Large intestine (tissue), 12 donors: ENCODE measurements at places on chromosomes 7 and 10. TPM values are rescaled to one million over a fixed set of nuclear protein-coding genes. Genes with fewer than 3 reads are reported as not detected.

- H3K36me3 ChIP-seq = no peaks in the 10 kb centered on the region
- no peaks in the 10 kb centered on the region for H3K27me3 ChIP-seq
- no peak for DNase-seq
- H3K4me1 ChIP-seq = peaks cover 20% of the 10 kb centered on the region
- no peak overlapping the region for H3K27ac ChIP-seq
- H3K4me3 ChIP-seq = no peak overlapping the region
Measured at GRCh38 chr7:47669901-47670384, 88.0 kb upstream of the TNS3 start.

GRCh38 chr7:45015313-45015712 is 15.3 kb downstream of the CCM2 start:
- no peak for DNase-seq
- no peak overlapping the region for H3K27ac ChIP-seq
- no peaks in the 10 kb centered on the region for H3K4me1 ChIP-seq
- peaks cover 3% of the 10 kb centered on the region for H3K36me3 ChIP-seq

DNA sequence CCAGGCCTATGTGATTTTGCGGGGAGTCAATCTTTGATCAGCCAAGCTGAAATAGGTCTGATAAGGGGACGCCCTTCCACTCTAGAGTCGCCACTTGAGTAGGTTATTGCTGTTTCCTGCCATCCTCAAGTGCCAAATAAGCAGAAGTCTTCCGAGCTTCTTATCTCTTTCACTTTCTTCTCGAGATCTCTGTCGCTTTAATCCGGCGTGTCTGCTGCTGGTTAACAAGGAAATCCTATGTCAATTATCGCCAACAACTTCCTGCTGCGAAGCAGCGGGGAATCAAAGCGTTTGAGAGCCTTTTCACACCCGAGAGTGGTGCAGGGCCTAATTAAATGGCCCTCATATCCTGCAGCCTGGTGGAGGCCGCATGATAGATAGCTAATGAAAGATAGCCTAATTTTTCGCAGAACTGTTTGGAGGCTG is 215.9 kb downstream of the RAB11FIP2 start:
- H3K4me3 ChIP-seq = no peak overlapping the region
- H3K4me1 ChIP-seq = no peaks in the 10 kb centered on the region
- H3K36me3 ChIP-seq = no peaks in the 10 kb centered on the region
- peak; percentile 19 for DNase-seq
- no peaks in the 10 kb centered on the region for H3K27me3 ChIP-seq

- H3K4me1 ChIP-seq = no peaks in the 10 kb centered on the region
- H3K36me3 ChIP-seq = no peaks in the 10 kb centered on the region
- peaks cover 71% of the 10 kb centered on the region for H3K27me3 ChIP-seq
- DNase-seq = no peak
- H3K4me3 ChIP-seq = peak overlapping the region; percentile 26
Measured at GRCh38 chr7:50304911-50305582, 531 bp downstream of the IKZF1 start.

GRCh38 chr10:14481752-14482151 is 151.0 kb upstream of the FRMD4A start:
- H3K4me1 ChIP-seq = no peaks in the 10 kb centered on the region
- DNase-seq = no peak
- peaks cover 2% of the 10 kb centered on the region for H3K27me3 ChIP-seq
- no peak overlapping the region for H3K4me3 ChIP-seq
- no peak overlapping the region for H3K27ac ChIP-seq
- no peaks in the 10 kb centered on the region for H3K36me3 ChIP-seq

DNA sequence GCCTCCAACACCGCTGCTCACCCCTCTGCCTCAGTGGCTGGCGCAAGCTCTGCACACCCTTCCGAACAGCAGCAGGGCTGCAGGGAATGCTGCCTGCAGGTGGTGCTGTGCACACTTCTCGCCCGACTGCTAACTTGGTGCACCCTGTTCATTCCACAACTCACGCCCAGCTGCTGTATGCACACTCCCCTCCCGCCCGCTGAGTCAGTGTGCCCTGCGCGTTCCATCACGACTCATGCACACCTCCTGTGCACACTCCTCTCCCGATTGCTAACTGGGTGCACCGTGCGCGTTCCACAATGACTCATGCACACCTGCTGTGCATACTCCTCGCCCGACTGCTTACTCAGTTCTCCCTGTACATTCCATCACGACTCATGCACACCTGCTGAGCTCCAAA is 21.5 kb downstream of the ADARB2 start:
- H3K27me3 ChIP-seq = peaks cover 2% of the 10 kb centered on the region
- H3K4me3 ChIP-seq = no peak overlapping the region
- peak; percentile 7 for DNase-seq
- H3K4me1 ChIP-seq = no peaks in the 10 kb centered on the region

GRCh38 chr7:120394595-120394994 is 121.6 kb downstream of the KCND2 start:
- no peaks in the 10 kb centered on the region for H3K27me3 ChIP-seq
- H3K36me3 ChIP-seq = no peaks in the 10 kb centered on the region
- H3K4me1 ChIP-seq = no peaks in the 10 kb centered on the region
- no peak overlapping the region for H3K27ac ChIP-seq

DNA sequence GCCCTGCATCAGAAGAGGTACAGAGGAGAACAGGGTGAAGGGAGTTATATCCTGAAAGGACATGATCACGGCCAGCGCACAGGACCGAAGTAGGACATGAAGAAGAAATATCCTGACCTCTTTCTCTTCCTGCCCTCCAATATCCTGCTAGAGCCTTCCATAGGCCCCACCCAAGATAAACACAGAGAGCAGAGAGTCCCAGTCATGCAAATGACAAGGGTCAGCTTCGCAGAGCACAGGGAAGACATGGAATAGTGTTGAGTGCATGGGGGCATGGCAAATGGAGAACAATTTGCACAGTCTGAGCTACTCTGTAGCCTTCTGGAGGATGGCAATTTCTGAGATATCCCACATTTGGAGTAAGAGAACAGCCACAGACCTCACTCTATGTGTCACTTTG is 371.4 kb downstream of the GRM8 start:
- no peaks in the 10 kb centered on the region for H3K36me3 ChIP-seq
- DNase-seq = no peak
- H3K4me1 ChIP-seq = no peaks in the 10 kb centered on the region
- H3K4me3 ChIP-seq = no peak overlapping the region
- H3K27me3 ChIP-seq = no peaks in the 10 kb centered on the region
- H3K27ac ChIP-seq = no peak overlapping the region

GRCh38 chr7:27614095-27614494 is 48.6 kb downstream of the HIBADH start:
- no peaks in the 10 kb centered on the region for H3K4me1 ChIP-seq
- H3K4me3 ChIP-seq = no peak overlapping the region
- H3K27me3 ChIP-seq = no peaks in the 10 kb centered on the region
- peaks cover 21% of the 10 kb centered on the region for H3K36me3 ChIP-seq
- H3K27ac ChIP-seq = no peak overlapping the region

GRCh38 chr7:34569975-34570699 is 87.9 kb upstream of the NPSR1 start:
- H3K27me3 ChIP-seq = no peaks in the 10 kb centered on the region
- no peak for DNase-seq
- no peak overlapping the region for H3K4me3 ChIP-seq
- no peak overlapping the region for H3K27ac ChIP-seq
- no peaks in the 10 kb centered on the region for H3K4me1 ChIP-seq
- H3K36me3 ChIP-seq = no peaks in the 10 kb centered on the region

GRCh38 chr7:135197343-135197742 is 14.0 kb downstream of the WDR91 start:
- no peak overlapping the region for H3K27ac ChIP-seq
- H3K36me3 ChIP-seq = peaks cover 29% of the 10 kb centered on the region
- no peak for DNase-seq
- H3K4me1 ChIP-seq = no peaks in the 10 kb centered on the region
- H3K27me3 ChIP-seq = no peaks in the 10 kb centered on the region

GRCh38 chr10:15585303-15585715 is 134.4 kb downstream of the ITGA8 start:
- no peaks in the 10 kb centered on the region for H3K36me3 ChIP-seq
- DNase-seq = peak; percentile 5
- no peaks in the 10 kb centered on the region for H3K4me1 ChIP-seq
- no peaks in the 10 kb centered on the region for H3K27me3 ChIP-seq

- H3K36me3 ChIP-seq = no peaks in the 10 kb centered on the region
- no peak overlapping the region for H3K4me3 ChIP-seq
- no peaks in the 10 kb centered on the region for H3K4me1 ChIP-seq
- no peaks in the 10 kb centered on the region for H3K27me3 ChIP-seq
- H3K27ac ChIP-seq = no peak overlapping the region
Measured at GRCh38 chr7:16524332-16524731, 2.3 kb upstream of the LRRC72 start.

- no peaks in the 10 kb centered on the region for H3K36me3 ChIP-seq
- no peak overlapping the region for H3K27ac ChIP-seq
- H3K4me1 ChIP-seq = no peaks in the 10 kb centered on the region
- no peaks in the 10 kb centered on the region for H3K27me3 ChIP-seq
Measured at GRCh38 chr7:111867348-111867931, 305.1 kb upstream of the IMMP2L start.

DNA sequence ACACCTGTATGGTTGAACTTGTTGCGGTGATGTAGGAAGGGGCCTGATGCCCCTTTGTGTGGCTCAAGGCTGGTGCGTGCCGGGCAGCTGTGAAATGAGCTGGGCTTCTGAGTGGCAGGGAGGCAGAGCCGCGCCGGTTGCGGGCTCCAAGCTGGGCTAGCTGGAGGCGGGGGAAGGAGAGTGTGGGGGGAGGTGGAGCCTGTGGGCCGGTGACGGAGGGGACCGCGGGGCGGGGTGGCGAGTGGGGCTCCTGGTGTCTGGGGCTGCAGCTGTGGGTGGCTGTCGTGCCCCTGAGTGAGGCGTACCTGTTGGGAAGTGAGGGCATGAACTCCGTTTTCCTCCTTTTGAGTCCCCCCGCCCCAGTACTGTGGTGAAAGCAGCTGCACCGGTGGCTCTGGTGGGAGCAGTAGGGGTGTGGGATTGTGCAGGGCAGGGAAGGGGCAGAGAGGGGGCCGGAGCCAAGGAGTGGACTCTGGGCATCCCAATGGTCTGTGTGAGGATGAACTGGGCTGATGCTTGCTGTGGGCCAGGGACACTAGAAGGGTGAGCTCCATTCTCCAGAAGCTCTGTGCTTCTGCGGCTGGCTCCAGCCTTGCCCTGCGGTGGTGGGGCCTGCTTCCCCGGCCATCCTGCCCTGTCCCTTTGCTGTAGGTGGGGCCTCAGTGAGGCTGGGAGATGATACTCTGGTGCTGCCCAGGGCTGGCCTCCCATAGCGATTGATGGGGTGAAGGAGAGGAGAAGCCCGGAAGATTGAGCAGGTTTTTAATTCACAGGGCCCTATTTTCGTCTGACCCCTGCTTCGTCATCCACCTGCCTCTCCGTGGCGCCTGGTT is 41.7 kb downstream of the INPP5A start:
- no peak overlapping the region for H3K4me3 ChIP-seq
- H3K27me3 ChIP-seq = no peaks in the 10 kb centered on the region
- H3K36me3 ChIP-seq = peaks cover 2% of the 10 kb centered on the region
- no peak for DNase-seq

DNA sequence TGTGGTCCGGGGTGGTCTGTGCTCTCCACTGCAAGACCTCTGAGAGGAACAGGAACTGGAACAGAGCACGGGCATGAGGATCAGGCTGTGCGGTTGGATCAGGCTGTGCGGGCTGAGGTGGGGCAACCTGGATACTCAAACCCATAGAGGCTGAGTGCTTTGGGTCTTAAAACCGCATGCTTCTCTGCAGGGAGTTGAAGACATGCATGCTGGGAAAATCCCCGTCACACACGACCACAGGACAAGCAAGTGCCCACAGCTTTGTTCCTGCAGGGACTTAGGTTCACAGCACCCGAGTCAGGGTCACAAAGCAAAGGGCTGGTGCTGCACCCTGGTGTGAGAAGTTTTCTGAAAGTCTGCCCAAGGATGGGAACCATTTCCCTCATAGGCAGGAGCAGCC is 221.2 kb downstream of the ZMYND11 start:
- H3K4me3 ChIP-seq = no peak overlapping the region
- H3K4me1 ChIP-seq = peaks cover 14% of the 10 kb centered on the region
- H3K27ac ChIP-seq = no peak overlapping the region
- peaks cover 66% of the 10 kb centered on the region for H3K36me3 ChIP-seq
- no peak for DNase-seq

DNA sequence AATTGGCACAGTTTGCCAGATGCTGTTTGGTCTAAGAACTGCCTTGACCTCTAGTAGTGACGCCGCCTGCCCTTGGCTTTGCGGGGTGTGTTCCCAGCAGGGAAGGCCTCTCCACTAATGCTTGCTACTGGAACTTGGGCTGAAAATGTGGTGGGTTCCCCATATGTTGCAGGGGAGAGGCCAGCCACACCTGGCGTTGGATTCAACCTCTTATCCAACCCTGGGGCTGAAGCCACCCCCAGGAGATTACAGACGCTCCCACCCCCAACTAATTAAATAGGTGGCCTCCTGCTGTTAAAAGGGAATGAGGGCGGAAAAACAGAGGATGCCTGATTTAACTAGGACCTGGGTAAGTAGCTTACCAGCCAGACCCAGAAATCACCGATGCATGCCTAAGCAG is 19.2 kb upstream of the ATOH7 start:
- no peaks in the 10 kb centered on the region for H3K27me3 ChIP-seq
- no peaks in the 10 kb centered on the region for H3K4me1 ChIP-seq
- H3K36me3 ChIP-seq = no peaks in the 10 kb centered on the region
- no peak for DNase-seq

GRCh38 chr7:151425670-151426440 is 14.1 kb downstream of the CRYGN start:
- H3K4me1 ChIP-seq = no peaks in the 10 kb centered on the region
- no peak for DNase-seq
- no peak overlapping the region for H3K4me3 ChIP-seq
- peaks cover 7% of the 10 kb centered on the region for H3K27me3 ChIP-seq

DNA sequence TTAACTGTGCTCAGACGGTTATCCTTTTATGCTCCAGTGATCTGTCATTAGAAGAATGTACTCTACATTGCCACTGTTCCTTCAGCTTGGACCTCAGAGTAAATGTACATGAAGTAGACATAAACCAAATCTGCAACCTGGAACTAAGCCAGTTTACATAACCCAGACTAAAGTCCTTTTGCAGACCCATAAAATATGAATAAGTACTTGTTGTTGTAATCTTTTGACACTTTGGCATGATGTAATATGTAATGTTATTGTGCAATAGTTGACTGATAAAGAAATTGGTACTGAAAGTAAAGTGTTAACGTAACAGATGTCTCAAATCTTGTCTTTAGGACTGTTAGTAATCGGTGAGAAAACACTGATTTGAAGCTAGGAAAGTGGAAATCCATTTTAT is 115.8 kb upstream of the SORCS1 start:
- no peak overlapping the region for H3K27ac ChIP-seq
- no peaks in the 10 kb centered on the region for H3K36me3 ChIP-seq
- peak; percentile 86 for DNase-seq
- H3K4me3 ChIP-seq = no peak overlapping the region

GRCh38 chr10:50286517-50286916 is 35.2 kb upstream of the ASAH2 start:
- no peak overlapping the region for H3K27ac ChIP-seq
- no peaks in the 10 kb centered on the region for H3K4me1 ChIP-seq
- DNase-seq = no peak
- no peaks in the 10 kb centered on the region for H3K36me3 ChIP-seq
- no peaks in the 10 kb centered on the region for H3K27me3 ChIP-seq

- H3K4me3 ChIP-seq = no peak overlapping the region
- no peak for DNase-seq
- no peaks in the 10 kb centered on the region for H3K27me3 ChIP-seq
- no peak overlapping the region for H3K27ac ChIP-seq
Measured at GRCh38 chr7:99232082-99232770, 24.3 kb upstream of the KPNA7 start.

Gene FAM241B
- polyA plus RNA-seq = 6.4 TPM

Gene SPDYE8
- polyA plus RNA-seq = 0.27 TPM

Gene HMX2
- polyA plus RNA-seq = 1.1 TPM

Gene OR9A4
- polyA plus RNA-seq = not detected

Gene ZNF655
- polyA plus RNA-seq = 83.0 TPM

Gene CDH23
- polyA plus RNA-seq = 1.7 TPM

Gene ACTL6B
- polyA plus RNA-seq = 2.9 TPM

Gene MPP7
- polyA plus RNA-seq = 16.2 TPM

Gene HECW1
- polyA plus RNA-seq = 0.36 TPM
